ENCODE measurements at places on chromosomes 2 and 18.
A peak's percentile ranks its signal among the peaks of the same experiment; 100 is the strongest.

- DNase-seq: no peak
Observed at GRCh38 chr18:46627136-46627535, 29.9 kb downstream of the LOXHD1 start.

- DNase-seq: no peak
Observed at GRCh38 chr2:31227711-31228125, 6.2 kb upstream of the EHD3 start.

DNA sequence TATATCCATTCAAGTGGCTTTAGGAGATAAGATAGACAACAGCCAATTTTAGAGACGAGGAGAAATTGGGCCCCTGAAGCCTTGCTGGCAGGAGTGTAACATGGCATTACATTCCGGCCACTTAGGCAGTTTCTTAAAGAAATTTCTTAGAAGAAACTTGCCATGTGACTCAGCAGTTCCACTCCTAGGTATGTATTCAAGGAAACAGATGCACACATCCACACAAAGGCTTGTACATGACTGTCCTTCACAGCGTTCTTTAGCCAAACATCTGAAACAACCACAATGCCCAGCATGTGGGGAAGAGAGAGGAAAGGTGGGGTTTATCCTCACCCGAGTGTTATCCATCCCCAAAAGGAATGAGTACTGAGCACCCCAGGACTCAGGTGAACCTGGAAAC lies 107.1 kb downstream of the NFATC1 start:
- DNase-seq: no peak

DNA sequence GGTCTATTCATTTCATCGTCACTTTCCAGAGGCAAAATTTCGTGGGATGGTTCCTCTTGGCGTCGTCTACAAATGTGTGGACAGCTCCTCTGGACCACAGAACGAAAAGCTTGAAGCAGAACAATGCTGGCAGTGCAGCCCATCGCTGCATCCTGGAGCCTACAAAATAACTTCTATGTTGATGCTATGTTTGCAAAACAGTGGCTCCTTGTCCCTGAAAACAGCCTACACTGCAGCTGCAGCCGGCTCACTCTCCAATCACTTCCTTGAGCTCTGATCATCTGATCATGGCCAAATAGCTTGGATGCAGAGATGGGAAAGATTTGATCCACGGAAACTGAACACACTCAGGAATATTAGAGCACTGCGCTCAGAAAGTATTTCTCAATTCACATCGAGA lies 60.0 kb downstream of the DOCK10 start:
- no peak for DNase-seq

- DNase-seq: no peak
Observed at GRCh38 chr2:120995152-120995551, 259.5 kb downstream of the GLI2 start.

- DNase-seq: no peak
Observed at GRCh38 chr2:72897785-72898584, 10.8 kb downstream of the SPR start.

DNA sequence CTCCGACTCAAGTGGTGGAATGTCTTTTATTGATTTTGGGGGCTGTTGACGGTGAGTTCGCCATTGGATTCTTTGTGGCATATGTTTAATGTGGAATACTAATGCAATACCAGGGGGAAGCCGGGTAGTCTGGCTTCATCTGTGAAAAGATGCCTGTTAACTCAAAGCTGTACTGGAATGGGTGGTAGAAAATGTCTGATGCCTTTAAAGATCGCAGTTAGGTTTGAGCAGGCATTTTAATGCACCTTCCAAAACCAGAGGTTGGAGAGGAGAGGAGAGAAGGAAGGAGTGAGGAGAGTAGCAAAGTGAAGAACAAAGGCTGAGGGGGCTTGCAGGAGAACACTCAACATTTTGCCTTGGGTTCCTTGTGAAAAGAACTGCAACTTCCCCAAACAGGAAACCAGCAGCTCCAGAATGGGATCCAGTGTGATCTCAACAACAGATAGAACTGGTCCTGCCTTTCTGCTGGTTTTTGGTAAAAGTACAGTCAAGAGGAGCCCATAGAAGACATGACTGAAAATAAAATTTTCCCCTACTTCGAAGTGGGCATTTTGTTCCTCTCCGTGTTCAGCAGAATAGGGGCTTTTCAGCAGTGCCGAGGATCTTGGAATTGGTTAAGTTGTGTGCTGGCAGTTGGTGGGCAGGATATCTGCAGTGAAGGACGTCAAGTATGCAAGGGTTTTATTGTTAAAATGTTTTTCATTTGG lies 1.5 kb downstream of the ZNF532 start:
- DNase-seq: no peak

GRCh38 chr2:48259811-48260210 lies 270.1 kb upstream of the STON1 start:
- no peak for DNase-seq

GRCh38 chr2:66929632-66930338 lies 467.3 kb upstream of the ETAA1 start:
- no peak for DNase-seq

DNA sequence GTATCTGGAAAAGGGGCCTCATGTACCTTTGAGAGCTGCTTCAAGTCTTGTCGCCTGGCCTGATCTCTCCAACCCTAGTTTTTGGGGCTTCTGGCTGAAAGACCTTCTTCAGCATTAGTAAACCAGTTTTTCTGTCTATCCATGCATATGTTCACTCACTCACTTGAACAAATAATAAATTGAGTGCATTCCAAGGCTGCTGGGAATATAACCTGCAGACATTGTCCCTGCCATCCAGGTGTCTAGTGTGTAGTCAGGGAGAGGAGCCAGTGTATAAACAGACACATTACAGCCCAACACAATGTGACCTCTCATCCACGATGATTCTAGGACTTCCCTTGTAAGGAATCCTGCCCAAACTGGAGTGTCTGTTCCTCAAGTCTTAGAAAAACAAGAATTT lies 262.1 kb downstream of the PRKCE start:
- DNase-seq: no peak

- no peak for DNase-seq
Observed at GRCh38 chr2:134576478-134576877, 142.3 kb downstream of the TMEM163 start.

GRCh38 chr2:102891296-102891695 lies 129.5 kb downstream of the TMEM182 start:
- DNase-seq: no peak

GRCh38 chr2:85662899-85663593 lies 5.0 kb downstream of the SFTPB start:
- no peak for DNase-seq

DNA sequence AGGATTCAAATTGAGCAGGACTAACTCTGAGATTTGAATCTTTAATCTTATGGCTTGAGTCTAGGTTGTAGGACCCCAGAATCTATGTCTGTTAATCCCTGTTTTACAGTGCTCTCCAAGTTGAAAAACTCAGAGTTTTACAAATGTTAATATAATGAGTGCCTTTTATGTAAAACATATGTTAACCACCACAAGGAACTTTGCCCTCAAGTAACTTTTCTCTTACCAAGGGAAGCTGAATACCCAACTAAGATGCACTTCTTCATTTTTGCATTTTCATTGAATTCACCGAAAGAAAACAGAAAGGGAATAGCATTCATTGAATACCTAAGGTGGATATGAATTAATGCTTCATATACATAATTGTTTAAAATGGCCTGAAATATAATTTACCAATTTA lies 338.1 kb downstream of the RPRM start:
- DNase-seq: no peak

DNA sequence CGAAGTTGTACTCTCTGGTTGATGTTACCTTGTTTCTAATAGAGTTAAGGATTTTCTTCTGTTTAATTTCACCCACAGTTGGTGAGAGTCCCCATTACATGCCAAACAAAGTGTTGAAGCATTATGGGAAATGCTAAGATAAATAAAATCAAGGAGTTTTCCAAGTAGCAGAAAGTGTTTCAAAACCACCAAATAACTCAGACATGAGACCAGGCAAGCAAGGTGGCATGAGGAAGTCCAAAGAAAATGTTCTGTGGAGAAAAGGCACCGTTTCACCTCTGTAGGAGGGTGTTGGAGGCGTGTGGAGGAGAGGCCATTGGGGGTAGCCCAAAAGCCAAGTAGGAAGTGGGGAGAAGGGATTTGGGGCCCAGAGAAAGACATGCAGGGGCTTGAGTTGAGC lies 8.7 kb downstream of the CFAP221 start:
- no peak for DNase-seq

GRCh38 chr2:10864861-10865636 lies 46.7 kb upstream of the KCNF1 start:
- DNase-seq: no peak

- DNase-seq: no peak
Observed at GRCh38 chr2:150924878-150925277, 336.8 kb downstream of the RBM43 start.

GRCh38 chr18:52288403-52289004 lies 51.5 kb upstream of the DCC start:
- peak; percentile 16 for DNase-seq

GRCh38 chr2:156999661-157000060 lies 257.8 kb upstream of the GALNT5 start:
- no peak for DNase-seq

GRCh38 chr2:238127165-238128060 lies 11.1 kb upstream of the KLHL30 start:
- no peak for DNase-seq

DNA sequence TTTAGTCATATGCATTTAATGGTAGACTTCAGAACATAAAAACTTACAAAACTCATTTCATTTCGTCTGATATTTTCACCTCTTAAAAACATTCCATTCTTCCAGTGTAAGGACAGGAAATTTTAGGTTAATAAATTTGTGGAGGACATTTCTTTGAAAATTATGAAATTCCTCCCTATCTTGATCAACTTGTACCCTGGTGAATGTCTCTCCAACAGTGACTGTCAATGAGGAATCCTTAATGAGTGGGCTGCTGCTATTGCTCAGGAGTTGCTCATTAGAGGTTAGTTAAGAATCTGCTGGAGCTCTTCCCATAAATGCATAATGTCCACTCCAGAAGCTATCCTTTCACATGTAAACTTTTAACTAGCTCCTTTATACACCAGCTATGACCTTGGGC lies 69.1 kb downstream of the LRP1B start:
- DNase-seq: no peak

DNA sequence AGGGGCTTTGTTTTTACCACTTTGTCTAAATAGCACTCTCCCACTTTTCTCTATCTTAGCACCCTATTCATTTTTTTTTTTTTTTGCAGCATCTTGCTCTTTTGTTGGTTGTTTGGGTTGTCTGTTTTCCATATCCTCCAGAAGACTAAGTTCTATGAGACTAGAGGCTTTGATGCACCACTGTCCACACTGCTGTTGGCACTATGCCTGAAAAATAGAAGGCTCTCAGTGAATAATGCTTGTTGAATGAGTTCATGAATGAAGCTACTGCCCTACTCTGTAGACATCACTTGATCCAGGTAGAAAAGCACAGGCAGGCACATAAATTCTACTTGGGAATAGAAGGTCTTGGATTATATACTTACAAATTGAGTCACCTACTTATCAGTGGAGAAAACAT lies 7.3 kb downstream of the IL1A start:
- DNase-seq: no peak

DNA sequence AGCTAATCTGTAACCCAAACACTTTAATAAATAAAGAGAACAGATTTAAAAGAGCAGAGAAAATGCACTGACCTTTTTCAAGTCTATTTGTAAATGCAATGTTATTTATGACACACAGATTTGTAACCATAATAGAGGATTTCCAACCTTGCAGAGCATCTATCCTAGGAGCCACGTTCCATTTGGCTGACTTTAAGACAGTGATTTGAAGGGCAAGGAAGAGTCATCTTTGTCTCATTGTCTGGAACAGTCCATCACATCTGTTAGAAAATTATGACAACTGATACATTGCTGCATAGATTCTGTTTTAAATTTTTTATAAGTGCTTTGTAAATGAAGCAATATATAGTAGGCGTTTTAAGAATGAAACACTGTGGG lies 90.8 kb upstream of the L3MBTL4 start:
- DNase-seq: no peak

- no peak for DNase-seq
Observed at GRCh38 chr2:15579641-15580040, 12.0 kb upstream of the DDX1 start.

GRCh38 chr2:105455488-105456003 lies 56.7 kb upstream of the FHL2 start:
- DNase-seq: no peak

GRCh38 chr2:235106874-235107639 lies 155.2 kb downstream of the SH3BP4 start:
- peak; percentile 46 for DNase-seq

- DNase-seq: no peak
Observed at GRCh38 chr2:173692068-173692467, 273.1 kb downstream of the SP3 start.

GRCh38 chr2:11612553-11613215 lies 57.3 kb downstream of the NTSR2 start:
- no peak for DNase-seq

- no peak for DNase-seq
Observed at GRCh38 chr2:140880573-140880972, 1250.2 kb downstream of the LRP1B start.

DNA sequence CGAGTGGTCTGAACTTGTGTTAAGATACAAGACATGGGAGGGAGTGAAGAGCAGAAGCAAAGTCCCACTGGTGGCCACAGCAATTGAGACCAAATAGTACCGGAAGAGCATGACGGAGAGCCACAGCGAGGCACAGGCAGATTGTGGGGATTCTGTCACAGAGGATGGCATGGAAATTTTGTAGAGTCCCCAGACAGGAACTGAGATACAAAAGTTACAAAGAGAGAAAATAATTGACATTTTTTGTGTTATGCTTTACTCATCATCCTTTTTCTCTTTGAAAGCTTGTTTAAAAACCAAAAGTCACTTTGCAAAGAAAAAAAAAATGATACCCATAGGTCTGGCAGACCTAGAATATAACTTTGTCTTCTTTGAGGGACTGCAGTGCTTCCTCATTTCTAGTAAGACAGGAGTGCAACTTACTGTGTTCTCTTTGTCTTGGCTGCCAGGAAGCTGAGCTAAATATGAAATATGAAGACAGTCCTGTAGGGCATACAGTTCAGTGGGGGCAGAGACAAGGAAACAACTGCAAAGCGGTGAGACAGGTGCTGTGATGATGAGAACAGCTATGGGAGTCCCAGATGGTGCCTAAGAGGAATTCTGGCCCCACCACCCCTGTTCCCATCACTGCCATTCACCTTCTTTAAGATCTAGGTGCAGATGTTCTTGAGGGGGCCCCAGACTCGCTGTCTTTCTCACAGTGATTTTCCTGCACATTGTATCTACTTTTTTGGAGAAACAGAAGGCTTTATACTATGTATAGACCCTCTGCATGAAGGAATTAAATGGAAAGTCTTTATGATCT lies 5.2 kb downstream of the ARHGAP25 start:
- DNase-seq: no peak
